Effector memory CD8-positive, alpha-beta T cell (primary cell): ENCODE measurements at places on chromosomes 2 and 18.

GRCh38 chr2:17901246-17901645 lies 22.8 kb downstream of the KCNS3 start:
- no peak for DNase-seq

GRCh38 chr2:134502104-134502503 lies 216.7 kb downstream of the TMEM163 start:
- DNase-seq = no peak

- DNase-seq = no peak
Observed at GRCh38 chr18:70620837-70621612, 332.2 kb downstream of the SOCS6 start.

GRCh38 chr2:206840999-206841398 lies 75.6 kb downstream of the FASTKD2 start:
- no peak for DNase-seq

DNA sequence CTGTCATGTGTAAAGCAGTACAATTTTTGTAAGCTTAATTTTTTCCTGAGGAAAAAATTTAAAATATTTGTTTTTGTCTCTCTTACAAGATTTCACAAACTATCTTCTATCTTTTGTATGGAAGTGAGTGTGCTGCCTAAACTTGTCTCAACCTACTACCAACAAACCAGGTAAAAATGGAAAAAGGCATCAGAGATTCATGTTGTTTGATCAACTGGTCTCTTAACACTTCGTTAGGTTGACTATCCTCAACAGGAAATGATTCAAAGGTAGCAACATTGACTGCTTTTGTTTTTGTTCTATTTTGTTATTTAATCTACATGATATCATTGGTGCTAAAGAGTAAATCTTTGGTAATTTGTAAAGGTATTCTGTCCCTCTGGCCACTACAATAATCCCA lies 47.7 kb upstream of the RND3 start:
- DNase-seq = no peak

GRCh38 chr2:184481865-184482264 lies 116.5 kb upstream of the ZNF804A start:
- no peak for DNase-seq

DNA sequence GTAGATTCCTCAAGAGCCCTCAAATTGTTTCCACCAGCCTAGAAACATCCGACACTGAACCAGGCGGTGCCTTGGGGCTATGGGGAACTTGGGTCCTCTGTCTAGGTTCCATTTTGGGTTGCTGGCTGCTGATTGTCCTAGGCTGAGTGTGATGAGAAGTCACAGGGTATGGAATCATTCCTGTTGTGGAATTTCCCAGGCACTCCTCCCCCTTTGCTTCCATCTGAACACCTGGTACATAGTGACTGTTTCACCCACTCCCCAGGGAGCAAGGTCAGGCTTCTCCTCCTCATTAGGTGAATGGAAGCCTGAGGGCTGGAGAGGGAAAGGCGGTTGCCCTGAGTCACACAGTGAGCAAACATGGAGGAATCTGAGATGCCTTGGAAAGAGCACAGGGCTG lies 4.5 kb downstream of the KIF3C start:
- no peak for DNase-seq

GRCh38 chr2:109351164-109351756 lies 222.3 kb downstream of the SH3RF3 start:
- DNase-seq = no peak
